Left forelimb (tissue), 1 donor: ENCODE measurements at places on chromosomes 12 and 14.

DNA sequence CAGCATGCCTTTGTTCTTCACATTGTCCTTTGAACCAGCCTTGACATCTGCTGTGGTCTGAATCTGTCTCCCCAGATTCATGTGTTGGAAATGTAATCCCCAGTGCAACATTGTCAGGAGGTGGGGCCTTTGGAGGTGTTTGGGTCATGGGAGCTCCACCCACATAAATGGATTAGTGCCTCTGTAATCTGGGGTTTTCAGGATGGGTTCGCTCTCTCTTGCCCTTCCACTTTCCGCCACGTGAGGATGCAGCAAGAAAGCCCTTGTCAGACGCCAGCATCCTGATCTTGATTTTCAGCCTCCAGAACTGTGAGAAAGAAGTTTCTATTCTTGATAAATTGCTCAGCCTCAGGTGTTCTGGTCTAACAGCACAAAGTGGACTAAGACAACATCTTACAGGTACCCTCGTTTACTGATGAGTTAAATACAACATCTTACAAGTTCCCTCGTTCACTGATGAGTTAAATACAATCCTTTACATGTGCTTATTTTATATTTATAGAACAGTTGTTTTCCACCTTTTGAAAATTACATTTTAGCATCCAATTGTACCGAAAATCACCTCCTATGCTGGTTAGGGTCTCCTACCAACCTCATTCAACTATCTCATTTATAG, 54.4 kb upstream of the RIMBP2 start:
- DNase-seq, result no peak

DNA sequence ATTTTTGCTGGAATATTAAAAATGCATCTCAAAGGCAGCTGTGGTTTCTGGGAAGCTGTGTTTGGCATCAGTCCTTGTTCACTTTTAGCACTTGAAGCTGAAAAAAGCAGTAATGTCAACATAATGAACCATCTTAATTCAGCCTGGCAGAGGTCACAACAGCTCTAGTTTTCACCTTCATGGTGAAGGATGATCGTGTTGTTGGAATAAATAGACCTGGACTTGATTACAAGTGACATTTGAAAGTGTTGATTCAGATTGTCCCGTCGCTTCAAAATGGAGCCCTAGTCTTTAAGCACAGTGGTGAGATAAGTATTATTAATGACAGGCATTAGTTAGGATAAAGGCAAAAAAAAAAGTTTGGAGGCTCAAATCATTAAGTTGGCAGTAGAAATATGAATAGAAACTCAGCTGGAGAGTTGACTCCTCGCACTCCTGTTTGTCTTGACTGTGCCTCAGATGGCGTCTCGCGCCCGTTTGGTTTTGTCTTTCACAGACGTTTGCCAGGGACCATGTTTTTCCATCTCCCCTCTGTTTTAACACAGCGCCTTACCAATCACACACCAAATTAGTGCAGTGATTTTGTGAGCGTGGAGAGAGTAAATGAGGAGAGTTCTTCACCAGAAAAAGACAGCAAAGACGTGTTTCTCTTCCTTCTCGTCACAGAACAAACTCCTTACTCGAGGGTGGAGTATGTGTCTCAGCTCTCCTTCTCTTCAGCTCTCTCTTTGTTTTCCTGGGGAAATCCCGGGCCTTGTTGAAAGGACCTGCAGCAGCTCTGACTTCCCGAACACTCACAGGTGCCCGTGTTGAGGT, 53.4 kb upstream of the MMP17 start:
- no peak for DNase-seq

- no peak for DNase-seq
Observed at GRCh38 chr12:3150308-3150670, 73.1 kb downstream of the TSPAN9 start.

DNA sequence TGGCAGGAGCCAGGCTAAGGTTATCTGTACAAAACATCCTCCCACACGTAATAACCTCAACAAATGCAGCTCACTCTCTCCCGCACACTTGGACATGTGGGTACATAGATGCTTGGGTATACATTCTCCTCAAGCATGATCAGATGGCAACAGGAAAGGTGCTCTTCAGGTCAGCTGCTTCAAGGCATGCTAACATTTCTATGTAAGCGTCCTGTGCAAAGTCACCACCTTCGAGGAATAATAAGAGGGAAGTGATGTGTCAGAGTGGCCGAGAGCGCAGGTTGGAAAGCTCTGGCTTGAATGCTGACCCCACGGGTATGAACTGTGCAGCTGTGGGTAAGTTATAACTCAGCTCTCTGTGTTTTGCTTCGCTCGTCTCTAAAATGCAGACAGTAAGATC, 24.2 kb upstream of the SLC6A12 start:
- DNase-seq, result no peak

DNA sequence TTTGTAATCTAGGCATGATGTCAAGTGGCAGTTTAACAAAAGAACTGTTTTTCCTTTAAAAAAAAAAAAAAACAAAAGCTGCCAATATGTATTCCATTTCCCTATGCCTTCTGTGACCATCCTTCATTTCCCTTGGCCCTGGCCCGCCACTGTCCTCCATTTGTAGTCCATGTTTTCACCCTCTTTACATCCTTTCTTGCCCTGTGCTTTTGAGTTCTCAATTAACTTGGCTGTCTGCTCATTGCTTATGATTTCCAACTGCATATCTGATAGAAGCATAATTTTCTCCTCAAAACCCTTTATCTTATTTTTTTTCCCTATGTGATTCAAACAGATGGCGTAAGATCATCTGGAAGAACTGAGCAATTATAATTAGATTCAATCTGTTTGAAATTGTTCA, 297.5 kb downstream of the NAV3 start:
- DNase-seq, result no peak
